ENCODE measurements at places on chromosomes 4 and X. TPM values are rescaled to one million over a fixed set of nuclear protein-coding genes. Genes with fewer than 3 reads are reported as not detected.
A peak's percentile ranks its signal among the peaks of the same experiment; 100 is the strongest.

MAGEA3 gene
- total RNA-seq, result not detected

RPS6KA6 gene
- total RNA-seq, result 0.57 TPM

DNA sequence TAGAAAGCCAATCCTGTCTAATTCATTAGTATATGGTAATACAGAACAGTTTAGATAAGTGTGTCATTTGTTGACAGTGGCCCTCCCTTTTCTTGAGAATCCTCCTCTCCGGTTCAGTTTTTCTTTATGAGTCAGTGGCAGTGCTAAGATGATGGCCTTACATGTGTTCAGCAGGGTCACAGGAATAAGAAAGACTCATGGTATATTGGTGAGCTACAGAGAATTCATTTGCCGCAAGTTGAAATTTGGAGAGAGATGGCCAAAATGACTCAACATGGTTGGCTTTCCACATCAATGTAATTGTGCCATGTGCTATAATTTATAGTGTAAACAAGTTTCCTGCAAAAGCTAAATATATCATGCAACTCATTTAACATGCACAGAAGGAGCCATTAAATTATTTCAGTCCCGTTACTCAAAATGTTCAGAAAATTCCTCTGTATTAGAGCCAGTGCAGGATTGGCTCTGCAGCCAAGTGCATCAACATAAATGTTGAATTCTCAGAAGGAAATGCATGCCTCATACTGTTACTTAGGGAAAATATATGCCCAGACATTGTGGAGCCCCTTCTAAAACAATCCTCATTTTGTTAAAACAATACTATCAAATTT is 374.3 kb downstream of the AFF2 start:
- no peak for DNase-seq
- no peaks in the 10 kb centered on the region for H3K36me3 ChIP-seq
- no peak overlapping the region for H3K4me3 ChIP-seq
- H3K27ac ChIP-seq, result no peak overlapping the region
- H3K27me3 ChIP-seq, result no peaks in the 10 kb centered on the region

DNA sequence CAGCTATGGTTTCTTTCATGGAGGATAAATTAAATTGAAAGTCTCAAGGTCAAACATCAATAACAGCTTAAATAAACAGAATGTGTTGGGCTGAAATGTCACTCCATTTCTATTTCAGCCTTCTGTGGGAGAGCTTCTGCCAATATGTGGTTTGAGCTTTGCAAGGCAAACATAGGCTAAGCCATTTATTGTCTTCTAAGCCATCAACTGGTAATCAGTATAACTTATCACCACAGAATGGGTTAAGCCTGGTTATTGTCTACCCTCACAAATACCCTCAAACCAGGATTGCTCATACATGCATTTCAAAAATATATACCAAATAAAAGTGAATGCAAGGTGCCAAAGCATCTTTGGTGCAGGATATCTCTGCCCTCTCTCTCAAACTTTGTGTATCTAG is 52.7 kb downstream of the GABRB1 start:
- H3K4me3 ChIP-seq, result no peak overlapping the region
- no peaks in the 10 kb centered on the region for H3K4me1 ChIP-seq
- no peak for DNase-seq
- H3K36me3 ChIP-seq, result no peaks in the 10 kb centered on the region
- no peaks in the 10 kb centered on the region for H3K27me3 ChIP-seq

GRCh38 chrX:118174516-118175098 is 58.0 kb upstream of the KLHL13 start:
- no peak overlapping the region for H3K4me3 ChIP-seq
- H3K27ac ChIP-seq, result no peak overlapping the region

GRCh38 chr4:42654631-42655268 is 2.2 kb downstream of the ATP8A1 start:
- peak overlapping the region; percentile 96 for H3K4me3 ChIP-seq
- H3K27ac ChIP-seq, result peak overlapping the region; percentile 96
- H3K36me3 ChIP-seq, result peaks cover 26% of the 10 kb centered on the region
- no peak for DNase-seq
- peaks cover 69% of the 10 kb centered on the region for H3K4me1 ChIP-seq

- H3K4me3 ChIP-seq, result no peak overlapping the region
- no peaks in the 10 kb centered on the region for H3K4me1 ChIP-seq
- H3K36me3 ChIP-seq, result no peaks in the 10 kb centered on the region
- no peaks in the 10 kb centered on the region for H3K27me3 ChIP-seq
- no peak overlapping the region for H3K27ac ChIP-seq
Measured at GRCh38 chr4:73761856-73762255, 21.5 kb downstream of the CXCL8 start.

DNA sequence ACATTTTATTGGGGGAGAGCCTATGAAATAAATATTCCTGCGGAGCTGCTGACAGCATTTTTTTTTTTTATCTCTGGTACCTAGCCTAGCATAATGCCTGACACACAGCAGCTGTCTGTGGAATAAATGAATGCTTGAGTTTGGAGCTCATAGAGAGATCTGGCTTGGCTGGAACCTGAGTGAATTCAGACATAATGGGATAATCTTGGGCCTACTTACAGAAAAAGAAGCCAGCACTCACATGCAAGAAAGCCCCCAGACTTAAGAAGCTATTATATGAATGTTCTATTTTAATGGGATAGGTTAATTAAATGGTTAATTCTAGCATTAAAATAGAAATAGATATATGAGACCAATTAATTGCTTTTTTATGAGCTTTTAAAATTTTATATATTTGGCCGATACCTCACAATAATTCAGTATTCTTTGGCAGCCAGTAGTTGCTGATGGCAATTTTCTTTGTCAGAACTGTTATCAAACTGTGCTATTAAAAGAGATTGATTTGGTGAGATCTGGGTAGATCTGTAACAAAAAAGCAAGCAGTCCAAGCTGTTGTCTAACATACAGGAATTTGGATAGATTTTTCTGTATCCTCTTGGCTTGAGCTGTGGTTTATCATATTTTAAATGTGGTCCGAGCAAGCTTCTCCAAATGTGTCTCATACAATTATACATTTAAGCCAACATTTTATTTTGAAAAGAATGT is 654.2 kb downstream of the PCDH7 start:
- no peak for DNase-seq
- no peak overlapping the region for H3K27ac ChIP-seq
- no peak overlapping the region for H3K4me3 ChIP-seq
- H3K27me3 ChIP-seq, result no peaks in the 10 kb centered on the region

GRCh38 chr4:182531555-182532162 is 288.5 kb downstream of the TENM3 start:
- no peaks in the 10 kb centered on the region for H3K4me1 ChIP-seq
- no peaks in the 10 kb centered on the region for H3K36me3 ChIP-seq
- H3K27ac ChIP-seq, result no peak overlapping the region

DNA sequence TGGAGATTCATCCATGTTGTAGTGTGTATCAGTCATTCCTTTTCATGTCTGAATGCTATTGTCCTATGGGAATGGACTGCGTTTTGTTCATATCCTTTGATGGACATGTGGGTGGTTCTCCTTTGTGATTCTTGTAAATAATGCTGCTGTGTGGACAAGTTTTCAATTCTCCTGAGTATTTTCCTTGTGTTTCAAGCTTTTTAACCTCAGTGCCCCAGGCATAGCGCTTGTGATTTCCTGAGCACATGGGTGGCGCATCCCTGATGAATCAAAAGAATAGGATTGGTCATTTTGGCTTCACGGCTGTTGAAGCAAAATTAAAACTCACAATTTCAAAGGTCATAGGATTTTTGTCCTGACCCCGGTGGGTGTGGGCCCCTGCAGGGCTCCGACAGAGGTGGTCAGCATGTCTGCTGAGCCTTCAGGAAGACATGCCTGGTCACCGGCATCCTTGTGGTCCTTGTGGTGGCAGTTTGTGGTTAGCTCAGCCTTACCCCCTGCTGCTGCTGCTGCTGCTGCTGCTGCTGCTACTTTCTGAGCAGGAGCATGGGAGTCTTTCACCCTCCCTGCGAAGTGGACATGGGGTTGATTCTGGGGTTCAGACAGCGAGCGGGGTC is 30.0 kb downstream of the SHROOM2 start:
- DNase-seq, result no peak
- H3K27ac ChIP-seq, result no peak overlapping the region
- no peaks in the 10 kb centered on the region for H3K4me1 ChIP-seq
- H3K36me3 ChIP-seq, result no peaks in the 10 kb centered on the region
- no peak overlapping the region for H3K4me3 ChIP-seq

- H3K36me3 ChIP-seq, result no peaks in the 10 kb centered on the region
- H3K27me3 ChIP-seq, result no peaks in the 10 kb centered on the region
- no peak overlapping the region for H3K27ac ChIP-seq
- H3K4me3 ChIP-seq, result no peak overlapping the region
- no peak for DNase-seq
Measured at GRCh38 chr4:131046821-131047220, 1950.9 kb downstream of the C4orf33 start.

- no peaks in the 10 kb centered on the region for H3K27me3 ChIP-seq
- no peak for DNase-seq
- H3K36me3 ChIP-seq, result no peaks in the 10 kb centered on the region
- H3K4me1 ChIP-seq, result no peaks in the 10 kb centered on the region
- H3K4me3 ChIP-seq, result no peak overlapping the region
- no peak overlapping the region for H3K27ac ChIP-seq
Measured at GRCh38 chr4:131613086-131613823, 1535.8 kb upstream of the PCDH10 start.

Data from naive thymus-derived CD8-positive, alpha-beta T cell (primary cell).